Pons (tissue), 1 donor: ENCODE measurements at places on chromosomes 5 and 9.

GRCh38 chr9:104850786-104851545 lies 77.0 kb downstream of the ABCA1 start:
- no peak for DNase-seq

- no peak for DNase-seq
Measured at GRCh38 chr9:133897675-133898074, 94.4 kb downstream of the VAV2 start.

DNA sequence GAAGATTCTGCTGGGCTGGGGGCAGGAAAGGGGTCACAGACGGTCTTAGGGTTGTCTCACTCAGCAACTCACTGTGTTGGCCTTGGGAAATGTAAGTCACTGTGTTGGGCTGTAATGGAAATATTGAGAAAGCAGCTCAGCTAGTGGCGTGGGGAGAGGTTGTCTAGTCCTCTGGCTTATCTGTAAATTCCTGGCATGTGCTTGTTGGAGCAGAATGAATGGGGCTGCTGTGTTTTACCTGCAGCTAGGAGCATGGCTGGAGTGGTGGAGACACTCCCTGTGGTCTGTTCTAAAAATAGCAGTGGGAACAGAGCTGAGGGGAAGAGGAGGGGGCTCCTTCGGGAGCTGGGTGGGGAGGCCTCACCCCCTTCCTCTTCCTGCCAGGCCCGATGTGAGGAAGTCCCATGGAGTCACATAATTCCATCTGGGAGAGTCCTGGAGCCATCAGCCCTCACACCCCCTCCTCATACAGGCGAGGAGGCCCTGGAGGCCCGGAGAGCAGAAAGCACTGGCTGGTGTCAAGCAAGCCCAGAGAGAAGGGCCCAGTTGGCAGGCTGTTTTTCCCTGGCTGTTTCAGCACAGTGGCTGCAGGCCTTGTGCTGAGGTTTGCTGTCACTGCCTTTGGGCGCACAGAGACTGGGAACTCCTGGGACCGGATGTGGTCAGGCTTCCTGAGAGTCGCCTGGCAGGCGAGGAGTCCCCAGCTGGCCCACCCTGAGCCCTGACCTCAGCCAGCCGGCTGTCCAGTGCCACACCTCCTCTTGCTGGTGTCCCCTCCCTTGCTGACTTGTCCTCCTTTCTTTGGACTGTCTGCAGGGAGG lies 84.9 kb downstream of the RGS3 start:
- peak; percentile 68 for DNase-seq

DNA sequence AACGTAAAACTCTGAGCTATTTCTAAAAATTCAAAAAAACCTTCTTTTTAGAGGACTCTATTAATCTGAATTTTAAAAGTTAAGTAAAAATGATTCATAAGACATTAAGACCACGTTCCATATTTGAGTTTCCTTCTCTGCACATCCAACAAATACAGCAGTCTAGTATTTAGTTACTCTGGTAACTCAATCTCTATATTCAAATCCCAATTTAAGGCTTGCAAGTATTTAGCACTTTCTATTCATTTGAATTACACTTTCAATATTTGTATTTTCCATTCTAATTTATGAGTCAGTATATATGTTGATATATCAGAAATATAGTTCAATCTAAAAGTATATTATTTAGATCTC lies 17.7 kb downstream of the RFX3 start:
- no peak for DNase-seq

DNA sequence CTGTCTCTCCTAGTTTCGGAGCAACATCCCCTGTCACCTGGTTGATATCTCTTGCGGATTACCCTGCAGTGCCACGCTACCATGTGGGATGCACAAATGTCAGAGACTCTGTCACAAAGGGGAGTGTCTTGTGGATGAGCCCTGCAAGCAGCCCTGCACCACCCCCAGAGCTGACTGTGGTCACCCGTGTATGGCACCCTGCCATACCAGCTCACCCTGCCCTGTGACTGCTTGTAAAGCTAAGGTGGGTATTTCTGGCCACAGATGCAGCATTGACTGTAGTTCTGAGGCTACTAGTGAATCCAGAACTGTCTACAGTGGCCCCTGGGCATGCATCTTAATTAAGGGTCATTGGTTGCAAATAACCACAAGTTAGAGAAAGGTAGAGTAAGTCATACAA lies 50.8 kb downstream of the AQP7 start:
- DNase-seq: no peak

GRCh38 chr9:98009437-98009836 lies 26.3 kb downstream of the ANP32B start:
- DNase-seq: no peak

GRCh38 chr5:43583724-43584123 lies 19.3 kb upstream of the NNT start:
- DNase-seq: no peak

DNA sequence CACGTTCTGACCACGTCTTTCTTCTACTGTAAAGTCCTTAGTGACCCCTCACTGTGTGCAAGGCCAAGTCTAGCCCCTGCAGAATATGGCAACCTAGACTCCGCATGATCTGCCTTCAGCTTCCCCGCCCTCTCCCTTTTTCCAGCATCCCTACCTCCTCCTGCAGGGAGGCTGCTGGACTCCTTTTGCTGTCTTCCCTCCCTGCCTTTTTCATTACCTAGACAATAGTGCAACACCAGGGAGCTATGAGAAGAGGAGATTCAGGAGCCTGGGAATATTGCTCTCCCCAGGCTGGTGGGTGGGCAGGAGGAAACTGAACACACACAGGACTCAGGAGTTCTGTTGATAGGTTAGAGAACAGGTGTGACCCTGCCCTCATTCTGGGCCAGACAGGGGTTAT lies 33.1 kb upstream of the LARP1 start:
- no peak for DNase-seq

GRCh38 chr9:27628311-27628710 lies 55.0 kb upstream of the C9orf72 start:
- DNase-seq: no peak

- no peak for DNase-seq
Measured at GRCh38 chr5:93602241-93603077, 19.4 kb downstream of the NR2F1 start.

GRCh38 chr5:86626149-86626548 lies 8.4 kb downstream of the COX7C start:
- no peak for DNase-seq

DNA sequence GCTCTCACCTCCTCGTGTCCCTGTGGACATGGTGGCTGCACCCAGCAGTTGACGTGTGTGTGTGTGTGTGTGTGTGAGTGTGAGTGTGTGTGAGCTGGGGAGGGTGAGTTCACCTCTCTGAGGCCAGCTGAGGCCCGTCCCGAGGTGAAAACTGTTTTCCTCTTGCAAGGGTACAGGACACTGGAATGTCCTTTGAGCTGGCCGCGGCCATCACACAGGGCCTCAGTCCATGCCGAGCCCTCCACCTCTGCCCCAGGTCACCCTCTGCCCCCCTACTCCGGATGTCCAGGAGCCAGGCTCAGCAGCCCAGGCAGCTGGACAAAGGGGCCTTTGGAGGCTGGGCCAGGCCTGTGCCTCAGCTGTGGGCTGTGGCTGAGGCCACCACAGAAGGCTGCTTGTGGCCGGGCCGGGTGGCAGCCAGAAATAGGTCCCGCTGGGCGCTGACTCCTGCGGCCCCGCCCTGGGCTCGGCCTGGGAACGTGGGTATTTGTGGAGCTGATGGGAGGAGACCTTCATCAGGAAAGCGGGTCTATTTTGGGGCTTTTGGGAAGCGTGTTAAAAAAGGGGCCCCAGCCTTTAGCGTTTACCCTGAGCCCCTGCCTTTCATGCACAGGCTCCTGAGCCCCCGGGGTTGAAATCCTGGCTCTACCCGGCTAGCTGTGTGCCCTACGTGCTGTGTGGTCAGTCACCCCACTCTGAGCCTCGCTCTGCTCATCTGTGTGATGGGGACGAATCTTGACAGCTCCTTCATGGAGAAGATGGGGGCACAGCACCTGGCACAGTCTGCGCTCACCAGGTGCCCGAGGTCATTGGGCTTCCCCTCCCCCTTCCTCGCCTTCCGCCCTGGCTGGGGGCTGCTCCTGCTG lies 75.1 kb upstream of the IER5L start:
- peak; percentile 76 for DNase-seq

- no peak for DNase-seq
Measured at GRCh38 chr5:151812757-151813309, 41.1 kb downstream of the G3BP1 start.

GRCh38 chr5:172845154-172845553 lies 11.1 kb downstream of the ERGIC1 start:
- DNase-seq: no peak

- DNase-seq: peak; percentile 81
Measured at GRCh38 chr9:129885670-129886106, 50.4 kb downstream of the USP20 start.

DNA sequence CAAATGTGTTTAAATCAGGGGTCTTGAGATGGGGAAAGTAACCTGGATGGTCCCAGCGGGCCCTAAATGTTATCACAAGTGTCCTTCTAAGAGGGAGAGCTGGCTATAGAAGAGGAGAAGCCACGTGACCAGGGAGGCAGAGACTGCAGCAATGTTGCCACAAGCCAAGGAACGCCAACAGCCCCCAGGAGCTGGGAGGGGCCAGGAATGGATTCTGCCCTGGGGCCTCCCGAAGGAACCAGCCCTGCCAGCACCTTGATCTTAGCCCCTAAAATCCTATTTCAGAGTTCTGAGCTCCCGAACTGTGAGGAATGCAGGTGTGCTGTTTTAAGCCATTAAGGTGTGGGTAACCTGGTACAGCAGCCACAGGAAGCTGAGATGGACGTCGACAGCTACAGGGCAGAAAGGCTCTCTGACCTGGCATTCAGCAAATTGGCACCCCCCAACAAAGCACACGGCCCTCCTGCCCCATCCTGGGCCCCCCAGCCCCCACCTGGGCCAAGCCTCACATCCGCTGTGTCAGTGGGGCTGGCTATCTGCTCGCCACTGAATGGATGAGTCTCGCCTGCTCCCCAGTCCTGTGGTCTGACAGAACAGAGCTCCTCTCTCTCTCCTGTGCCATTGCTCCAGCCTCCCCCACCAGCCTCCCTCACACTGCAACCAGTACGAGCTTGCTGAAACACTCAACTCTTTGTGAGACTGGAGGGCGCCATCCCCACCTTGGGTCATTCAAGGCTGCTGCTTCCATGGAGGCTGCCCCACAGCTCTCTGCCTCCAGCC lies 78.8 kb downstream of the ADAMTS2 start:
- DNase-seq: no peak

DNA sequence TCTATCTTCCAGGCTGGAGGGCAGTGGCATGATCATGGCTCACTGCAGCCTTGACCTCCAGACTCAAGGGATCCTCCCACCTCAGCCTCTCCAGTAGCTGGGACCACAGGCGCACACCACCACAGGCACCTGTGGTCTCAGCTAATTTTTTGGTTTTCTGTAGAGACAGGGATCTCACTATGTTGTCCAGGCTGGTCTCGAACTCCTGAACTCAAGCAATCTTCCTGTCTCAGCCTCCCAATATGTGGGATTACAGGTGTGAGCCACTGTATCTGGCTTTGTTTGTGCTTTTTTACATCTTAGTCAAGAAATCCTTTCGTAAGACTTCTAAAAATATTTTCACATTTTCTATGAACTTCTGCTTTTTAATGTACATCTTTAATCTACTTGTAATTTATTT lies 116.9 kb downstream of the DENND1A start:
- DNase-seq: no peak

GRCh38 chr9:124197177-124198095 lies 60.3 kb upstream of the NEK6 start:
- DNase-seq: peak; percentile 83

DNA sequence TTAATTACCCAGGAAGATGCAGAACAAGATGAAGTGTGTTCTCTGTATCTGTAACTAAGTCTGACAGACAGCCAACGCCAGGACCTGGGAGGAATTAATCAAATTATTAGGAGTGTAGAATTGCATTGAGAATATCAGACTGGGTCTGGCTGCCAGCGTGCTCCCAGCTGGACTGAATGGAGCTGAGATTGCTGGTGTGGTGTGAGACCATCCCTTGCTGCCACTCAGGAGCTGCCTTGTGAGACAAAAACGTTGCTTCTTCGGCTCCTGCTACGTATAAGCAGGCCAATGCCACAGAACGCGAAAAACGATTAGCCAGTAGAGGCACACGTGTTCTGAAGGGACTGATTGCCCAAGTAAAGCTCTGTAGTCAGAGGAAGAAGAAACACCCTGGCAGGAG lies 66.8 kb downstream of the AMBP start:
- DNase-seq: no peak

- no peak for DNase-seq
Measured at GRCh38 chr5:156178117-156178516, 148.8 kb upstream of the SGCD start.

DNA sequence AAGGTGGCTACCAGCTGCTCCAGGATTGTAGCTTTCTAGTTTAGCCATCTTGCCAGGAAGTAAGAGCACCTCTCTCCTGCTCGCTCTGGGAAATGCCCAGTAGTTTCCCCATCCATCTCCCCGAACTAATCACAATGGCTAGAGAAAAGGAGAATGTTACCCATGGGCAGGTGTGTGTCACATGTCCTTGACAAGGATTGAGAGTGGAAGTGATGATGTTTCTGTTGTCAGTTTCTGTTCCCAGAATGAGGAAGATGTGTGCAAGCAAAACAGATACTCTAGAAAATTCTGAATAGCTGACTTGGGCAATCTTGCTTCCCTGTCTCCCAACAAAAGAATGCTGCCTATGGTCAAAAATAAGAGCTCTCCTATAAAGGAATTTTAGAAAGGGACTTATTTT lies 429.5 kb downstream of the EBF1 start:
- peak; percentile 61 for DNase-seq

- no peak for DNase-seq
Measured at GRCh38 chr5:112467485-112467884, 48.4 kb upstream of the EPB41L4A start.

DNA sequence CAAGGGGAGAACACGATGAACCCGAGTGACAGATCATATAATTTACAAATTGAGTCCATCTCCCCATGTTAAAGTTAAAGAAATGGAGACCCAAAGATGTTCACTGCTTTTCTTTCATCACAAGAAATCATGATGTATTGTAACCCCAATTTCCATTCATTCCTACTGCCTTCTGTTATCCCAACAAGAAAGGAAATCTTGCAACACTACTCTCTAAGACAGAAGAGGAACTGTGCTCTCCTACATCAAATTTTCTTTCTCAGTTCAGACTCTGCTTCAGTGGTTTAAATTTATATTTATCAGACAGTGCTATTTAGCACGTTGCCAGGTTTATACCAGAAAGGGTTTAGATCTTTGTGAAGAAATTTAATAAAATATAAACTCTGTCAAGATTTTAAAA lies 83.8 kb upstream of the RASA1 start:
- no peak for DNase-seq

DNA sequence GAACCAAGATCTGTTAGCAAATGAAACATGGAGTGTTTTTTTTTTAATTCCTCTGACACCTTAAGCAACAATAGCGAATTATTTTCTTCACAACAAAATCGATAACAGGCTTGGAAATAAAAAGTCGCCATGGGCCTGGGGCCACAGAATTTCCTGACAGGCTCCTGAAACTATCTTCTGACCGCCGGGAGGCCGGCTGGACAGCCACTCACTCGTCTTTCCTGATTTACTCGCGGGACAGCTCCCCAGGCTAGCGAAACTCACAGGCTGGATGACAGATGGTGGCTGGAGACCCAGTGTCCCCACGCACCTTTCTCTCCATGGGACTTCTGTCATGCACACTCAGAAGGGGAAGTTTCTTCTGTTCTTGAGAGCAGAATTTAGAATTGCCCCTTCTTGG lies 143.3 kb upstream of the IRX2 start:
- DNase-seq: no peak
